Nephron progenitor cell (in vitro differentiated cells): ENCODE measurements at places on chromosomes 4 and X.

DNA sequence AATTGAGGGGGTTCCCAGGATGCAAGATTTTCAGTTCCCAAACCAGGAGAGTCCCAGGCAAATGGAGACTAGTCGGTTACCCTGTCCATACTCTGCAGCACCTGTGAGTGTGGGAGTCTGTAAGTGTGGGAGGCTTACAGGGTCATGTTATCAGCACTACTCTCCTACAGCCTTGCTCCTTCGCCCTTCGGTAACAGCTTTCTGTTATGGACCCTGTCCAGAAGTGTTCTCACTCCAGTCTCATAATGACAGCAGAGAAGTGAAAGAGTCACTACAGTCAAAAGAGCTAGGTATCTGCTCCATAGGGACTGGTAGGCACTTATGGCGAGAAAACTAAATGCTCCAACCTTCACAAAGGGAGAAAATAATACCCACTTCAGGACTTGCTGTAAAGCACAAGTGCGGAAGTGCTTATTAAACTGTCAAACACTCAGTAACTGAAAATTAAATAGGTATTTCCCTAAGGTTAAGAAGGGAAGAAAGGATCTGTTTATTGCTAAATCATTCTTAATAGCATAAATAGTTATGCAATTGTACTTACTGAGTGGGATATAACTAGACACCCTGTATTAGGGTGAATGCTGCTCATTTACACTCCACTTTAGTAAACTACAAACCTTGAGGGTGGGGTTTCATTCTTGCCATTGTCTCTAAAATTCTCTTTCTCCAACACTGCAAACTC is 2.7 kb upstream of the ADH7 start:
- no peak for DNase-seq
- no peak overlapping the region for H3K27ac ChIP-seq
- H3K27me3 ChIP-seq: no peaks in the 10 kb centered on the region
- no peak overlapping the region for H3K4me3 ChIP-seq
- H3K36me3 ChIP-seq: no peaks in the 10 kb centered on the region
- H3K4me1 ChIP-seq: no peaks in the 10 kb centered on the region

- no peak overlapping the region for H3K27ac ChIP-seq
- peaks cover 5% of the 10 kb centered on the region for H3K4me1 ChIP-seq
- no peaks in the 10 kb centered on the region for H3K27me3 ChIP-seq
- no peak for DNase-seq
Observed at GRCh38 chr4:162497564-162498167, 333.9 kb upstream of the FSTL5 start.

GRCh38 chr4:166972071-166972470 is 262.2 kb downstream of the SPOCK3 start:
- DNase-seq: no peak
- H3K36me3 ChIP-seq: peaks cover 5% of the 10 kb centered on the region
- H3K27ac ChIP-seq: no peak overlapping the region

GRCh38 chr4:1795299-1796195 is 2.5 kb downstream of the FGFR3 start:
- peak overlapping the region; percentile 61 for H3K4me3 ChIP-seq
- H3K27ac ChIP-seq: no peak overlapping the region
- peaks cover 48% of the 10 kb centered on the region for H3K27me3 ChIP-seq
- peaks cover 10% of the 10 kb centered on the region for H3K4me1 ChIP-seq
- peak; percentile 49 for DNase-seq

- DNase-seq: no peak
- H3K4me1 ChIP-seq: no peaks in the 10 kb centered on the region
- H3K27me3 ChIP-seq: no peaks in the 10 kb centered on the region
Observed at GRCh38 chr4:103482471-103482870, 237.3 kb downstream of the TACR3 start.

- no peaks in the 10 kb centered on the region for H3K36me3 ChIP-seq
- no peaks in the 10 kb centered on the region for H3K4me1 ChIP-seq
- H3K4me3 ChIP-seq: no peak overlapping the region
- peaks cover 6% of the 10 kb centered on the region for H3K27me3 ChIP-seq
- no peak overlapping the region for H3K27ac ChIP-seq
Observed at GRCh38 chr4:113901994-113902787, 77.3 kb downstream of the ARSJ start.

- no peak overlapping the region for H3K27ac ChIP-seq
- no peaks in the 10 kb centered on the region for H3K27me3 ChIP-seq
- peaks cover 5% of the 10 kb centered on the region for H3K4me1 ChIP-seq
Observed at GRCh38 chr4:86283371-86283770, 76.5 kb downstream of the MAPK10 start.

GRCh38 chr4:71558248-71558647 is 219.4 kb downstream of the SLC4A4 start:
- no peaks in the 10 kb centered on the region for H3K27me3 ChIP-seq
- H3K4me1 ChIP-seq: no peaks in the 10 kb centered on the region
- H3K27ac ChIP-seq: no peak overlapping the region
- H3K36me3 ChIP-seq: no peaks in the 10 kb centered on the region
- DNase-seq: no peak

DNA sequence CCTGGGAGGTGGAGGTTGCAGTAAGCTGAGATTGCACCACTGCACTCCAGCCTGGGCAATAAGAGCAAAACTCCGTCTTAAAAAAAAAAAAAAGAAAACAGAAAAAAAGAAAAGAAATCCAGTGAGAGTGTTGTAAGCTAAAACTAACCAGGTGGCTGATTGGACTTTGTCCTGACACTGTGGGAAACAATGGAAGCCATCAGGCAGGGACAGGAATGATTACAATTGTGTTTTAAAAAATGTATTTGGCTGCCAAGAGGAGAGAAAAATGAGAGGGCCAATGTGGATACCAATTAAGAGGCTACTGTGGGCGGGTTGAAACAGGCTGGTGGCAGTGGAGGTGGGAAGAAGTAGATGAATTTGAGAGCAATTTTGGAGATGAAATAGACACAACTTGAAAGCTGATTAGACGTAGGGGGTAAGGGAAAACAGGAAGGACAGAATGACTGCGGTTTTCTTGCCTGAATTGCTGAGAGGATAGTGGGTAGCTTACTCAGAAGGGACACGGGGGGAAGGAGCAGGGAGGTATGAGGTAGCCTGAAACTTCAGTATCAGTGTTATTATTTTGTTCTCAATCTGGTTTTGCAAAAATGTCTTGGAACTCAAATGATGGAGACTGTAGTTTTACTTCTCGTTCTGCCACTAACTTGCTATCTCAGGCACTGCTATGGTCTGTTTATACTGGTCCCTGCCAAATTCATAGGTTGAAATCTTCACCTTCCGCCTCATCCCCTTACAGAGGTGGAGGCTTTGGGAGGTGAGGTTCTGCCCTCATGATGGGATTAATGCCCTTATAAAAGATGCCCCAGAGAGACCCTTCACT is 45.6 kb upstream of the CHRNA9 start:
- peaks cover 23% of the 10 kb centered on the region for H3K27me3 ChIP-seq
- no peak overlapping the region for H3K27ac ChIP-seq
- H3K4me3 ChIP-seq: no peak overlapping the region
- no peaks in the 10 kb centered on the region for H3K4me1 ChIP-seq
- H3K36me3 ChIP-seq: no peaks in the 10 kb centered on the region

DNA sequence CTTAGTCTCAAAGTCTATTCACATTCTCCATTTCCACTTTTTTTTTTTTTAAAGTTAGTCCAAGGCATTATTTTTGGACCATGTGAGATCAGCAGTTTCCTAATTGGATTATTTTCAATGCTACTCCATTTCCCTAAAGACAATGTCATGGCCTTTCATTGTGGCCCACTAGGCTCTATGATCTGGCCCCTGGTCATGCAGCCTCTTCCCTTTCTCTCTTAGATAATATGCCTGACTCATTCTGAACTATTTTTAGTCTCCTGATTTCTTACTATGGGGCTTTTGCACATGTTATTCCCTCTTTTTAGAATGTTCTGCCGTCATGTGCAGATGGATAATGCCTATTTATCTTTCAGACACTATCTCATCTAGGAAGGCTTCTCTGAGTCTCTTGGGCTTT is 157.3 kb downstream of the TMA16 start:
- no peak overlapping the region for H3K4me3 ChIP-seq
- H3K27me3 ChIP-seq: no peaks in the 10 kb centered on the region
- no peak overlapping the region for H3K27ac ChIP-seq
- H3K4me1 ChIP-seq: no peaks in the 10 kb centered on the region

DNA sequence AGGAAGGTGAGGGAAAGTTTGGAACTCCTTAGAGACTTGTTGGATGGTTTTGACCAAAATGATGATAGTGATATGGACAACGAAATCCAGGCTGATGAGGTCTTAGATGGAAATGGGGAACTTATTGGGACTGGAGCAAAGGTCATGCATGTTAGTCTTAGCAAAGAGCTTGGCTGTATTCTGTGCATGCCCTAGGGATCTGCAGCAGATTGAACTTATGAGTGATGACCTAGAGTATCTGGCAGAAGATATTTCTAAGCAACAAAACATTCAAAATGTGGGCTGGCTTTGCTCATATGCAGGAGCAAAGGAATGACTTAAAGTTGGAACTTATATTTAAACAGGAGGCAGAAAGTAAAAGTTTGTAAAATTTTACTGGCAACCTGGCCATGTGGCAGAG is 489.3 kb upstream of the DIPK2B start:
- DNase-seq: no peak
- no peak overlapping the region for H3K4me3 ChIP-seq
- no peaks in the 10 kb centered on the region for H3K36me3 ChIP-seq
- H3K27me3 ChIP-seq: no peaks in the 10 kb centered on the region
- no peak overlapping the region for H3K27ac ChIP-seq

GRCh38 chrX:49309401-49309981 is 6.0 kb downstream of the GAGE10 start:
- H3K27me3 ChIP-seq: no peaks in the 10 kb centered on the region
- DNase-seq: no peak
- peak overlapping the region; percentile 37 for H3K4me3 ChIP-seq
- H3K27ac ChIP-seq: no peak overlapping the region
